Frontal cortex (tissue), 4 donors: ENCODE measurements at places on chromosomes 1 and 21. TPM values are rescaled to one million over a fixed set of nuclear protein-coding genes. Genes with fewer than 3 reads are reported as not detected.

Gene DISC1
- total RNA-seq, result 5.3 TPM

Gene KMO
- 0.82 TPM for total RNA-seq

Gene THBS3
- total RNA-seq, result 7.7 TPM

Gene BRINP2
- 17.1 TPM for total RNA-seq

Gene CRNN
- total RNA-seq, result not detected

Gene LCE3D
- not detected for total RNA-seq

Gene SLC37A1
- 32.2 TPM for total RNA-seq

Gene SPATA46
- not detected for total RNA-seq

Gene ACTA1
- total RNA-seq, result 0.41 TPM

Gene CFHR3
- total RNA-seq, result not detected

Gene SLC22A15
- 11.4 TPM for total RNA-seq

Gene PLCH2
- 9.0 TPM for total RNA-seq

Gene SERINC2
- 0.41 TPM for total RNA-seq

Gene INSRR
- under 0.01 TPM for total RNA-seq

Gene PGLYRP3
- total RNA-seq, result not detected

Gene CCDC28B
- total RNA-seq, result 34.2 TPM

Gene OR10J1
- total RNA-seq, result not detected

Gene ESPN
- not detected for total RNA-seq

Gene KLHL20
- total RNA-seq, result 31.0 TPM

Gene OXCT2
- total RNA-seq, result 0.82 TPM

Gene KIF14
- 2.4 TPM for total RNA-seq

Gene KRTAP7-1
- not detected for total RNA-seq

Gene COL6A1
- total RNA-seq, result 41.6 TPM

Gene PIGR
- total RNA-seq, result not detected

Gene MRPL20
- 54.6 TPM for total RNA-seq

Gene PRR9
- not detected for total RNA-seq

Gene MTARC1
- 19.6 TPM for total RNA-seq

Gene OLFM3
- total RNA-seq, result 28.9 TPM

Gene NPHS2
- not detected for total RNA-seq

Gene PLPPR4
- total RNA-seq, result 168 TPM

Gene GPR52
- total RNA-seq, result 2.9 TPM

Gene UTP11
- total RNA-seq, result 49.7 TPM

Gene FCRL2
- total RNA-seq, result not detected

Gene IL22RA1
- not detected for total RNA-seq

Gene FAM131C
- 1.2 TPM for total RNA-seq

Gene TAF5L
- 32.2 TPM for total RNA-seq

Gene ALX3
- total RNA-seq, result 0.41 TPM
